ENCODE measurements at places on chromosomes 11 and 22.

- no peak for DNase-seq
These were observed 86.2 kb upstream of the OPCML start for GRCh38 chr11:133618544-133618943.

DNA sequence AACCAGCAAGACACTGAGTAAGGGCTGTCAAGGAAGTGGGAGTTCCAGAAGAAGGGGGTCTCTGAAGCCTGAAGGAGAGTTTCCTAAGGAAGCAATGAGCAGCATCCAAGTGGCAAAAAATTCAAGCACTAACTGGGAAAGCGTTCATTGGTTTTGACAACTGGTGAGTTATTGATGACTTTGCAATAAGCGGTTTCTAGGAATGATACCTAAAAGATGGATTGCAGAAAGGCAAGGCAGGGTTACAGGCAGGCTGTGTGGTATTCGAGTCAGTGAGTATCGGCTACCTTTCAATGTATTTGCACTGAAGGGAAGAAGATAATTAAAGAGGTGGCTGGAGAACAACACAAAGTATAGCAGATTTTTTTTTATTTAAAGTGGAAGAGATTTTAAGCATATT is 59.3 kb upstream of the NCAM1 start:
- DNase-seq, result no peak

GRCh38 chr11:94100253-94100652 is 28.4 kb upstream of the PANX1 start:
- no peak for DNase-seq

- DNase-seq, result no peak
These were observed 219.2 kb upstream of the PGR start for GRCh38 chr11:101348786-101349185.

DNA sequence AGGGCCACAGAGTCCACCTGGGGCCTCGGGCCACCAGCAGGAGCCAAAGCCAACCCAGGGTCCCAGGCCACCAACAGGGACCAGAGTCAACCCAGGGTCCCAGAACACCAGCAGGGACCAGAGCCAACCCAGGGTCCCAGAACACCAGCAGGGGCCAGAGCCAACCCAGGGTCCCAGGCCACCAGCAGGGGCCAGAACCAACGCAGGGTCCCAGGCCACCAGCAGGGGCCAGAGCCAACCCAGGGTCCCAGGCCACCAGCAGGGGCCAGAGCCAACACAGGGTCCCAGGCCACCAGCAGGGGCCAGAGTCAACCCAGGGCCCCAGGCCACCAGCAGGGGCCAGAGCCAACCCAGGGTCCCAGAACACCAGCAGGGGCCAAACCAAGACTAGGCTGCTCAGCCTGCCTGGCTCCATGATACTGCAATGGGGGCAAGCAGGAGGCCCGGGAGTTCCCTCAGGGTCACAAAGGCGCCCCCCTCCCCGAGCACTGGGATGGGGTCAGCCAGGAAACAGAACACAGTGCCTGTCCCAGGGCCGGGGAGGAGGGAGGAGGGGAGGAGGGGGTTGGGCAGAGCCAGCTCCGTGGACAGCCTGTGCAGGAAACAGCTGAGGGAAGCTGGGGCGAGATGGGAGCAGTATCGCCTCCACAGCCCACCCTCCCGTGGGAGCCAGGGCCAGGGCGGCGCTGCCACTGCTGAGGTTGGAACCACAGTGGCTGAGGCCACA is 62.0 kb upstream of the PRR5 start:
- no peak for DNase-seq

DNA sequence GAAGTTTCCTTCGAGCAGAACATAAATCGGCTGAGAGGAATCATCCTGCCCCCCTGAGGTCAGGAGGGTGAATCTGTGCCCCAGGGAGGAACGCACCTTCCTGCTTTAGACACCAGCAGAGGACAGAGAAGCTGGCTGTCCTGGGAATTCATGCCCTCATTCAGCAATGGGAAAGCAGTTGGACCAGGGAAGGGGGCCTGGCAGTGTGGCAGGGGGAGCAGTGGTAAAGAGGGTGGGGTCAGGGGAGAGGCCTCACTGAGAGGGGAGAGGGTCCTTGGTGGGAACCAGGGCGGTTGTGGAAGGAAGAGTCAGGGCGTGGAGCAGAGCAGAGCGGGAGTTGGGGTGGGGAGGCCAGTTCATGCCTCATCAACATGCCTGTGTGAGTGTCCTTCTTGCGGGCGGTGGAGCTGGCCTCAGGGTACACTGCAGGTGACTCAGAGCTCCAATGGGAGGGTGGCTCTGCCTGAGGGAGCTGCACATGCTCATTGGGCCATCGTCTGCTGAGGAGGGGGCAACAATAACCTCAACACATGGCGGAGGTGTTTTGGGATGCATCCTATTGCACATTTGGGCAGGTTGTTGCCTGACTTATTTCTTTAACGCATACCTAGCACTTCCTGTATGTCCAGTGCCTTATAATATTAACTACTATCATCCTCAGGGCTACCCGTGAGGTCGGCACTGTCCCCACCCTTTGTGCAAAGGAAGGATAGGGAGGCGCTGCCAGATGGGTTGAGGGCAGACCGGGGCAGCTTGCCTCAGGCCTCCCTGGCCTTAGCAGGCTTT is 23.2 kb downstream of the MED15 start:
- DNase-seq, result no peak

DNA sequence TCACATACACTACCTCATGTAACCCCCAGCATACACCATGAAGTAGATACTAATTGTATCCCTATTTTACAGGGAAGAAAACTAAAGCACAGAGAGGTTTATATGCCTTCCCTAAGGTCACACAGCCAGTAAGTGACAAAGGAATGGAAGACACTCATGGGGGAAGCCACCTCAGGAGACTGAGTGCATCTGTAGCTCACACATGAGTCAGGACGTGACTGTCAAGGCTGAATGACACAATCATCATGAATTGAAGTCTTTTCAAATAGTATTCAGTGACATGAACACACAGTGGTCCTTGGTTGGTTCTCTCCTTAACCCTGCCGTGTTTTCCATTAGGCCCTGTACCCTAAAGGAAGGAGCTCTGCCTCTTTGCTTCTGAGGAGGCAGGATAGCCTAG is 463.0 kb downstream of the NTM start:
- DNase-seq, result no peak

All from stimulated activated CD8-positive, alpha-beta memory T cell treated with anti-CD3 and anti-CD28 coated beads, Interleukin-7, amount 100 ng/mL, for 1 hour (primary cell).